Activated CD4-positive, CD25-positive, alpha-beta regulatory T cell treated with anti-CD3 and anti-CD28 coated beads, Interleukin-2, amount 50 U/mL, for 72 hours (primary cell): ENCODE measurements at places on chromosomes 3 and 15.

- no peak for DNase-seq
These were observed 156.9 kb upstream of the RASGRP1 start for GRCh38 chr15:38721568-38721945.

DNA sequence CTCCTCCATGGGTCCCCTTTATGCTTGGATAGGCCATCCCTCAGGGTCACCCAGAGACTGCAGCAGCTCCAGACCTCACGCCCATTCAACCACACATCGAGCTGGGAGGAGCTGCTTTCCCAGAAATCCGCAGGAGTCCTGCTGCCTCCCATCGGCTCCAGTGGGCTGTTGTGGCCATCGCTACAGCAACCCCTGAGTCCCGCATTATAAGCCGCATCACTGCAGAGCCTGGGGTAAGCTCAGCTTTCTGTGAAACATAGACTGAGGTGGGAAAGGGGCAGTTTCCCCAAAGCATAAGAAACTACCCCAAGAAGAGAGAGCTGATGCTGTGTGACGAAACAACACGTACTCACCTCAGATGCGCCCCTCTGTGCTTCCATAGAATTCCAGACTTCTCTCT lies 35.7 kb downstream of the MRPL46 start:
- no peak for DNase-seq

DNA sequence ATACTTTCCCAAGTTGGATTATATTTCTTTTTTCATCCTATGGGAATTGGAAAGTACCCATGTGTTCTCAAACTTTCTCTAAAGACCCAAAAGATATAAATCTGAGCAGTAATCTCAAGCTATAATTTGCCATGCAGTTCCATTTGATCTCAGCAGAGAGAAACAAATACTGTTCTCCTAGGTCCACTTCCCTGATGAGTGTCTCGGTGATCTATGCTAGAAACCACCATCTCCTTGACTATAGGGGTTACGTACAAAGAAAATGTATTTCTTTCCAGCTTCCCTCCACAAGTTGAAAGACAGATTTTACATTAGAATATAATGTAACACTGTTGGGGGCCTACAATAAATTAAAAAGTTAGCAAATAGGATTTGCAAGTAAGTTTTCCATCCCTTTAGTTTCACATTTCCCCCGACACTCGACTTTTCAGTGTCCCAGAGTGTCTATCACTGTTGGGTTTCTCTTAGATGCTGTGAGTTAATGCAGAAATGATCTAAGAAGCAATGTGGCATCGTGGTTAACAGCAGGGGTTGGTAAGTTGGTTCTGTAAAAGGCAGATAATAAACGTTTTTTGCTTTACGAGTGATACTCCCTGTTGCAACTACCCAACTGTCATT lies 465.1 kb upstream of the CFAP20DC start:
- no peak for DNase-seq

DNA sequence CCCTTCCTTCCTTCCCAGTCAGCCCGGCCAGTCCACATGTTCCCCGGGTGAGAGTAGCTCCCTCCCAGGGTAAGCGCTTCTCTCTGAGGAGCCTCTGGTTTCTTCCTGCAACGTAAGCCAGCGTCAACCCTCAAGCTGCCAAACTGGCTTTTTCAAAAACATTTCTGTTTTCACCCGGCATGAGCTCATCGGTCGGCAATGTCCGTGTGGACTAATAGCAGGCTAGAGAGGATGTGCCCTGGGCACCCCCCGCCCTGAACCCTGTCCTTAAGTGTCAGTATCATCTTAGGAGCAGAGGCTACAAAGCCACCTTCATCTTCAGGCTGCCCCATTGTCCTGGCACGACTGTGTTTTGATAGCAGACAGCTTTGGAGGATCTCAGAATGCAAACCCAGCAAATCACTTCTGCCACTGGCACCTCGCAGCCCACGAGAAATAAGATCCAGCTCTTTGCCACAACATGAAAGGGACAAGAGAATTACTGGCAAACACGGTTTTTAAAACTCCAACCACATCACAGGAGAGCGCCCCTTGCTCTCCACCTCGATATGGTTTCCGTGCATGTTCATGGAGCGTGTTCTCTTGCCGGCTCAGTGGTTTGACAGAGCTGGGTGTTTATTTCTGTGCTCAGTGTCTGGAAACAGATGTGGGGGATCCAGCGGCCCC lies 9.9 kb downstream of the ALDH1A3 start:
- DNase-seq = no peak
